Lung microvascular endothelial cell (primary cell): ENCODE measurements at places on chromosomes 12 and 14. TPM values are rescaled to one million over a fixed set of nuclear protein-coding genes. Genes with fewer than 3 reads are reported as not detected.

DNA sequence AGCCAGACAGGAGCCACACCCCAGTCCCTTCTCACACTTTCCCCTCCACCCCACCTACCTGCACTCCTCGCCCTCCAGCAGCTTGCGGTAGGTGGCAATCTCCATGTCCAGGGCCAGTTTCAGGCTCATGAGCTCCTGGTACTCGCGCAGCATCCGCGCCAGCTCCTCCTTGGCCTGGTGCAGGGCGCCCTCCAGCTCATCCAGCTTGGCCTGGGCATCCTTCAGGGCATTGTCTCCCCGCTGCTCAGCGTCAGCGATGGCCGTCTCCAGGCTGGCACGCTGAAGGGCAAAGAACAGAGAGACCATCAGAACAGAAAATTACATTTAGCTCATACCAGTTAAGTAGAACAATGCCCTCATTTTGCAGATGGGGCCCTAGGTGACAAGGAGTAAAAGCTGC is 5.5 kb downstream of the KRT74 start:
- no peak for DNase-seq

DNA sequence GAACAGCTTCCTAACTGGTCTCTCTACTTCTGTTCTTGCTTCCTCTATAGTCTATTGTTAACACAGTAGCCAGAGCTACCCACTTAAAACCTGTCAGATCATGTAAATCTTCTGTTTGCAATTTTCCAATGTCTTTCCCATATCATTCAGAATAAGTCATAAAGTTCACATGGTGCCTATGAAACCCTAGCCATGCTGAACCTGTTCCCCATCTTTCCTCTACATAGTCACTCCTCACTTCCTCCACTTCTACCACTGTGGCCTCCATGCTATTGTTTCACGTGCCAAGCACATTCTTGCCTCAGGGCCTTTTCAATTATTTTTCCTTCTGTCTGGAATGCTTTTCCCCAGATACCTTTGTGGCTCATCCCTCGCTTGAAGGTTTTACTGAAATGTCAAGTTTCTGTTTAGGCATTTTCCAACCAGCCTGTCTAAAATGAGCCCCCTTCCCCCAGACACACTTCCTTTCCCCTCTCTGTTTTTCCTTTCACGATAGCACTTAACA is 132.1 kb downstream of the DYRK2 start:
- no peak for DNase-seq

DNA sequence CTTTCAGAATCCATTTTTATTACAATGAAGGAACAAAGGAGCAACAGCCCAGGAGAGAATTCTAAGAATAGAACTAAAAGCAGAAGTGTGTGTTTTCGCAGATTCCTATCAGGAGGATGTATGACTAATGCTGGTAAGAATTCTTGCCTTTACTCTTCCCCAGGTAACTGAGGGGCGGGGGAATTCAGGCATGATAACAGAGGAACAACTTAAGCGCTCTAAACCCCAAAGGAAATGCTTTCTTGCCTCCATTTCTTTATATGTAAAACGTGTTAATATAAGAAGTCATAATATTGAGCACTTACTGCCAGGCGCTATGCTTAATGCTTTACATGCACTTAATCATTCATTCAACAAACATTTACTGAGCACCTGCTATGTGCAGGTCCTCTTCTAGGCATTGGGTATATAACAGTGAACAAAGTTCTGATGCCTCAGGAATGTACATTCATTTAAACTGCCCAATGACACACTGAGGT is 4.5 kb downstream of the HCAR1 start:
- DNase-seq = peak; percentile 67

- DNase-seq = no peak
Measured at GRCh38 chr14:101884089-101884933, 80.1 kb upstream of the DYNC1H1 start.

The MYF5 gene
- not detected in 2 replicates for total RNA-seq
